Stimulated activated CD8-positive, alpha-beta memory T cell treated with anti-CD3 and anti-CD28 coated beads, Interleukin-12 subunit alpha, Interleukin-12 subunit beta, amount 100 ng/mL, for 1 hour (primary cell): ENCODE measurements at places on chromosomes 4 and X.
A peak's percentile ranks its signal among the peaks of the same experiment; 100 is the strongest.

GRCh38 chrX:105543283-105543682 lies 279.1 kb upstream of the NRK start:
- no peak for DNase-seq

- DNase-seq = no peak
Measured at GRCh38 chr4:14539246-14539645, 463.0 kb upstream of the CPEB2 start.

- no peak for DNase-seq
Measured at GRCh38 chr4:153788413-153789276, at the start of gene SFRP2. Gene SFRP2 (minus strand): TSS chr4:153789083. CDS start chr4:153788835, 248 bp downstream.

- no peak for DNase-seq
Measured at GRCh38 chrX:109974906-109975655, 27.8 kb upstream of the TMEM164 start.

DNA sequence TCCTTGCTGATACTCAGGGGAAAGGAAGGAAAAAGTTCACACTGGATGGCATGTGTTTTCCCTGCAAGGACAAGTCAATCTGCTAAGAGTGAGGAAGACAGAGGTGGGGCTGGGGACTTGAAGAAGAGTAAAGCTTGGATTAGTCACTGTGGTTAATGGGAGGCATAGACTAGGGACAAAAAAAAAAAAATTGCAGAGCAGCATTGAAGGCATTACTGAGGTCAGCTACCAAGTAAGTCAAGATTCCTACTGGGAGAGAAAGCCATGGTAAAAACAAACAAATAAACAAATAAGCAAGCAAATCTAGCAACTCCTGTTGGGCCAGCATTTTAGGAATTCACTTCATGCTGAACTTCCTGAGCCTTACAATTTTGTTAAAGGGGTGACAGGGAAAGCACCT lies 58.2 kb upstream of the GPC4 start:
- no peak for DNase-seq

- no peak for DNase-seq
Measured at GRCh38 chrX:129230850-129231512, 292.3 kb downstream of the SMARCA1 start.

DNA sequence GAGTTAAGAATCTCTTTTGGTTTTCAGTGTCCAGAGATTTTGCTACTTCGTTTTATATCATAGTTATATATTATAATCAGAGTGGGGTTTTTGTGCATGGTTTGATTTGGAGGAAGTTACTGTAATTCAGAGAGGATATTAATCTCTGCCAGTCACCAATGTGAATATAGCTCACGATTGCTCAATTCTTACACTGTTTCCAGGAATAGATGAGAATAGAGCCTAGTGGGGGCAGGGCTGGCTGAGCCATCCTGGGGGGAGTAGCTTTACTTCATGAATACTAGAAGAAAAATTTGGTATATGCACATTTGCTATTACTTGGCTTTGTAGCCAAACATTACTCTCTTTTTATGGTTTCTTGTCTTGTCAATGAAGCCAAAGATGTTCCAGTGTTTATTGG lies 60.9 kb upstream of the TRPC3 start:
- no peak for DNase-seq

DNA sequence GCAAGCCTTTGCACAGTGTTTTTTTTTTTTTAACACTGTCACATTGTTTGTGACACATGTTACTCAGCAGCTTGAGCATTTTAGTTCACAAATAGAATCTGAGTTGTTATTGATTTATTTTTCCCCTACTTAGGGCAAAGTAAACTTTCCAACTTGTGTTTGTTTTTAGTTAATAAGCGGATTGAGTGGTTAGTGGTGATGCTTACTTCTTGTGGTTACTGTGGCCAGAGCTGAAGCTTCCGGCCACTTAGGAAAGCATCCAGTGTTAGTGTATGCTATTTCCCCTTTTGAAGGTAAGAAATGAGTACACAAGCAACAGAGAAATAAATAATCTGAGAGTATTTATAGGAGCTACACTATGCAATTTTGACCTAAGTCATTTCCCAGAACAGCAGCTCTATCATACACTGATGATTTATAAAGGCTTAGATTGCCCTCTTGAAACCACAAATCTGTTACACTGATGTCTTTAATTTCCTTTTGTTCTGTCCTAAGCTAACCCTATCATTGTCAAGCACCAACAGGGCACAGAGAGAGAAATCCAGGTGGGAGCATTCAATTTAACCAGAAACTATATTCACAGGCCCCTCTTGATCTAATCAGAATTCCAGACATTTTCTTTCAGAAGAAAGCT lies 2464.6 kb downstream of the PCDH7 start:
- DNase-seq = no peak

GRCh38 chrX:47568656-47569295 lies 7.8 kb downstream of the ARAF start:
- DNase-seq = no peak

GRCh38 chrX:101057093-101057714 lies 5.3 kb upstream of the TRMT2B start:
- no peak for DNase-seq

DNA sequence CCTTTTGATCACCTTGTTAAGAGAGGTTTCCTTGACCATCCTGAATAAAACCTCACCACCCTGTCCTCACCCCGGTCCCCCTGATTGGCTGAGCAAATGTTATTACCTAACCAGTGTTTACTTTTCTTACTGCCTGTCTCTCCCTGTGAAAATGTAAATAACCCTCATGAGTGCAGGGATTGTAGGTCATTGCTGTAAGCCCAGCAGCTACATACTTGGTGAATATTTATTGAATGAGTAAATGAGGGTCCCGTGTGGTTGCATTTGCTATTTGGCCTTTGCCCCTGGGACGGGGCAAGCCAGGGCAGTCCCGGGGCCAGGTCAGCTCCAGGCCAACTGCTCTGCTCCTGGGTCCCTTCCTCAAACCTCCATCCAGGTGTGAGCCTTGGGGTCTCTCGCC lies 55.5 kb upstream of the CLCN4 start:
- no peak for DNase-seq

DNA sequence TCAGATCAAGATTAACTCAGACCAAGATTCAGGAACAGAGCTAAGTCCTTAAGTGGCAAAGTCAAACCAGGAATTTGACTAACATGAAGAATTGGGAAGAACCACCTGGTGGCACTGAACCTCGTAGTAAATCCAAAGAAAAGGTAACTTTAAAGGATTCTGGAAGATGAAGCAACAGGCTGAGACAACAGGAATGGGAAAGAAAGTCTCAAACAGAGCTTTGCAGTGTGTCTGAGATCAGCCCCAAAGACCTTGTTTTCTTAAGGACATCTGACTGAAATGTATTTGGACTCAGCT lies 126.1 kb downstream of the ASB9 start:
- no peak for DNase-seq

- no peak for DNase-seq
Measured at GRCh38 chrX:150602296-150602695, 33.9 kb downstream of the MTM1 start.

- peak; percentile 4 for DNase-seq
Measured at GRCh38 chr4:15410750-15411149, 17.1 kb upstream of the C1QTNF7 start.

- no peak for DNase-seq
Measured at GRCh38 chrX:39296472-39296871, 495.2 kb downstream of the MID1IP1 start.

DNA sequence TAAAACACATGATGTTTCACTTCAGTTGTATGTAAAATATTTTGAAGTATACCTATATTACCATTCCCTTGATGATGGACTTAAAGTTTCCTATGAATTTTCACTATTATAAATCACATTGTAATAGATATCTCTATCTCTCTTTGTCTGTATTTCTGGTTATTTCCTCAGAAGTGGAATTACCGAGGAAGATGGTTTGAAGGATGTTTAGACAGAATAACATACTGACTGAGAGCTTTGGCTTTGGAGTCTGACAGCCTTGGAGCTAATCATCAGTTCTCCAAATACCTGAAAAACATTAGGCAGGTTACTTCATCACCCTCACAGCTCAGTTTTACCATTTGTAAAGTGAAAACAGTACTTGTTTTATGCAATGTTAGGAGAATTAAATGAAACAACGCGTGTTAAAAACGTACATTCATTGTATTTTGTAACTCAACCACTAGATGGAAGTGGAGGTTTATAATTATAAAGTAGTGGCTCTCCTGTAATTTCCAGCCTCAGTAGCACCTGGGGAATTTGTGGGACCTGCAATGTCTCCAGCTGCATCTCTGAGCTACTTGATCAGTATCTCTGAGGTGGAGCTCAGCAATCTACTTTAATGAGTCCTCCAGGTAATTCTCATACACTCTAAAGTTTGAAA lies 14.3 kb downstream of the JCHAIN start:
- no peak for DNase-seq

GRCh38 chrX:111634823-111635729 lies 45.9 kb upstream of the ALG13 start:
- no peak for DNase-seq

- no peak for DNase-seq
Measured at GRCh38 chr4:184331268-184331995, 113.8 kb upstream of the ENPP6 start.

DNA sequence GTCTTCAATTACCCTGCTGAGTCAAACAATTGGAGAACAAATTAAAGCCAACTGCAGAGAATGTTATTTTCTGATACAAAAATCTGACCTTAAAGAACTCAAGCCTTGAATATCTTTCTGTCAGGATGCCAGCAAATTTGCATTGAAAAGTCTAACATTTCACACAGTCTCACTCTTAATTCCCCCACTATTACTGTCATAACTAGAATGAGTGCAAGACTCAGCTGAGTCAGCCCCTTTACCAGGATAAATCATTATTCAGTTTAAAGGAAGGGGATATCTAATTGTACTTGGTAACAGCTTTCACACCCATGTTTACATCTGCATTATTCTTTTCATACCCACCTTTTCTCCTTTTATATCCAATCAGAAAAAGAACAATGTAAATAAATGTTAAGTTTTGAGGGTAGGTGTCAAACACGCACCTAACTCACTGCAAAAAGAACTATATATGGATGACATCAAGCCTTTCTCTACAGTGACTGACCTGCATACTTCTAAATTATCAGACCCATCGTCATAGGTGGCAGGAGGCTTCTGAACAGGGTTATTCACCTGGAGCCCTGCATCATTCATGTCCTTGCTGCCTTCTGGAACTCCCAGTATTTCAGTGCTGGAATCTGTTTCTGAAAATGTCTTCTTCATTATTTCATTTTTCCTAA lies 117.4 kb downstream of the TMA16 start:
- no peak for DNase-seq

- no peak for DNase-seq
Measured at GRCh38 chr4:66071911-66072310, 401.6 kb upstream of the EPHA5 start.

DNA sequence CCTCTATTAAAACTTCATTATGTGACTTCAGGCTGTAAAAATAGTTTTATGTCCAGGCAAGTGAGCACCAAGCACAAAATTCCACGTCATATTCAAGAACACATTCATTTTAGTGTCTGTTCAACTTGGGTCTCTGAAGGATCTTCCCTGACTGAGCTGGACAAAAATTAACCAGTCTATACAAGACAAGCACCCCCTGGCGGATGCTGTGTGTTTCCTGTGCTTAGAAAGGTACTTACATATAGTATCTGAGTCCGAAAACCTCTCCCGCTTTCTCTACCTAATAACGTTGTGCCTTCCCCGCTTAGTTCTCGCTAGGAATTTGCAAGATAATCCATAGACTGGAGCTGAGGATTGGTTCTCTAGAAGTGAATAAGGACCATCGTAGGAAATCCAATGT lies 2214.5 kb upstream of the TENM3 start:
- no peak for DNase-seq

GRCh38 chrX:55754861-55755294 lies 37.3 kb downstream of the RRAGB start:
- DNase-seq = no peak

DNA sequence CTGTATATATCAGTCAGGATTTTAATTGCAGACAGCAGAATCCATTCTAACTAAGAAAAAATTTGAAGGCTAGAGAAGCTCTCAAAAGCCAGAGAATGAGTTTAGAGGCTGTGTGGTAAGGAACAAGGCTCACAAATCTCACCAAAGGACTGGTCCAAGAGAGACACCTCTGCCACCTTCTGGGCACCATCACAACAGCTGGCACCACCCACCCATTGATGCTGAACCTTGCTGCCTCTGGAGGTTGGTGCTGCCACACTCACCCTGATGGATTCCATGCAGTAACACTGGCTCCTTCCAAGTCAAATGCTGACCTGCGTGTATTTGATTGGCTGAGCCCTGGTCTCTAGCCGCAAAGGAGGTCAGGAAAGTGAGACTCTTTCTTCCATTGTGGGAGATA lies 100.8 kb downstream of the BEND2 start:
- DNase-seq = no peak

- no peak for DNase-seq
Measured at GRCh38 chr4:88159229-88159725, 838 bp upstream of the ABCG2 start.

- DNase-seq = no peak
Measured at GRCh38 chrX:9746148-9746888, 19.3 kb downstream of the GPR143 start.

GRCh38 chr4:73620115-73620792 lies at the start of gene RASSF6:
Gene RASSF6 (minus strand): TSS chr4:73620436. CDS start chr4:73611795, 8,641 bp downstream.
- no peak for DNase-seq

DNA sequence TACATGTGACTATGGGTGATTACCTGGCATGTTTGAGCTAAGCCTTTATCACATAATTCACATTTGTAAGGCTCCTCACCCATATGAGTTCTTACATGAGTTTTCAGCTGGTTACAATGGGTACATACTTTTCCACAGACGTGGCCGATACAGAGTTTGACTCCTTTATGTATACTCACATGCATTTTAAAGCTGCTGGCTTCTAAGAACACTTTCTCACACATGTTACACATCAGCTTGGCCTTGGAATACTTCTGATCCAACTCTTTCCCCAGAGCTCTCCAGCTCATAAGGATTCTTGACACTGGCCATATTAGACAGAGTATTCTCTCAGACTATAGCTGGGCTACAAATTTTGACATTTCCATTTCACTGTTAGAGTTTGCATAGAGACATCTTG lies 66.3 kb downstream of the TAB3 start:
- DNase-seq = no peak

- no peak for DNase-seq
Measured at GRCh38 chrX:150768132-150768485, 74.9 kb downstream of the MTMR1 start.

GRCh38 chr4:176191974-176192373 lies 3.4 kb downstream of the SPATA4 start:
- no peak for DNase-seq

DNA sequence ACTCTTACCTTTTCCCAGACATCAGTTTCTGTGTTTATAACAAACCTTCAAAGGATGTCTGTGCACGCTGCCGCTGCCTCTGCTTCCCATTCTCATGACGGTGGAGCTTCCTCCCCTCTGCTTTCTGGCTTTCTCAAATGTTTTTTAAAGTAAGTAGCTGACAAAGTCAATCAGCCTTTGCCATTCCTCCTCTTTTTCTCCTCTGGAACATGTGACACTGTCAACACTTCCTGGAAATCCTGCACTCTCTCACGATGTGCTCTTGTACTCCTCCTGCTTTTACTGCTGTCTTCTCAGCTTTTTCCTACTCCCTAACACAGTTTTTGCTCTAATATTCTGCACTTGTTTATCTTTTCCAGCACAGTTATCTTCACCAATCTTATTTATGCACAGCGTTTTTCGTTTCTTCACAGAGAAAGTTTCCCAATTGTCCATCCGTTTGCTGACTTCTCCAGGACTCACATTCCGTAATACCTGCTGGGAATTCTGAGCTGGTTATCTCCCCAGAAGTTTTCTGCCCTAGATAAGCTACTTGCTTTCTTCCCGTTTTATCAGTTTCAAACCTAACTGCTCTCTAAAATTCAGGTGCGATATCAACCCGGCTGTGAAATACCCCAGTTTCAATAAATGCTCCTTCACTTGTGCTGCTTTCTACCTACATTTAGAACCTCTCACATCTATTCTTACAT lies 465.6 kb upstream of the AGA start:
- DNase-seq = no peak
